ENCODE measurements at places on chromosomes 12 and 14.

GRCh38 chr14:22564463-22564862, 24.6 kb downstream of the DAD1 start:
- no peak for DNase-seq

- no peak for DNase-seq
Measured at GRCh38 chr14:104968153-104968527, 10.0 kb downstream of the AHNAK2 start.

GRCh38 chr12:65209655-65210043, 40.3 kb downstream of the LEMD3 start:
- DNase-seq, result no peak

DNA sequence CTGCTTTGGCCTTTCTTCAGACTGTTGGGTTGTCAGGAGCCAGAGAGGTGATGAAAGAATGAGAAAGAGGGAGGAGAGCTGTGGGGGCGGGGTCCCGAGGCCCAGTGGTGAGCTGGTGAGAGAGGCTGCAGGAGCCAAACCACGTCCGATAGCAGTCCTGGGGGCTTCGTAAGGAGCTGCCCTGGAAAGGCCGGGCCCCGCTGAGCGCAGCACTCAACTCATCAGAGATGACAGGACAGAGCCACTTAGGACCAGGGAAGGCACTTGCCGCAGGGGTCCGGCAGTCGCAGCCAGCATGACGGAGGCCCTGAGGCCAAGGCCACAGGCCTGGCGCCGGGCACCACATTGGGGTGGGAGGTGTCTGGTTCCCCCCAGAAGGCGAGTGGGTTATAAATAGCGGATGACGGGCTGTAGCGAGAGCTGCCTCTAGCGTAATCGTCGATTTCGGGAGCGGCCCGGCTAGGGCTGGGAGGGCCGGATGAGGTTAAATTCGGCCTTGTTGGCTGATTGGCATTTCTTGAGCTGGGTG, 179.0 kb downstream of the TSPAN9 start:
- no peak for DNase-seq

DNA sequence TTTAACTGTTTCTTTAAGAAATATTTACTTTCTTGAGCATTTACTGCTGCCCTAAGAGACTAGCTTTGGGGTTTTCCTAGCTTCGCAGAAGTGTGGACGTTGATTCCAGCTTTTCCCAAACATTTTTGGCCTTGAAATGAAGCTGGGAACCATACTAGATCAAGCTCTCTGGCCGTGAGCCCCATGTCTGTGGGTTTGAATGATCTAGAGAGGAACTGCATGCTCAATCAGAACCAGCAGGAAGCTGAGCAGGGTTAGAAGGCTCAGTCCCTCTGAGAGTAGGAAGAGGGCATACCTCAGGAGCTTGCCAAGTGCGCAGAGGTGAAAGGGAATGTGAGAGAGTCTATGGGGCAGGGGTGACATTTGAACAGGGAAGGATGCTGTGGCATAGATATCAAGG, 292.1 kb downstream of the CACNA1C start:
- no peak for DNase-seq

GRCh38 chr12:9606736-9607372, 862 bp downstream of the KLRB1 start:
- no peak for DNase-seq

DNA sequence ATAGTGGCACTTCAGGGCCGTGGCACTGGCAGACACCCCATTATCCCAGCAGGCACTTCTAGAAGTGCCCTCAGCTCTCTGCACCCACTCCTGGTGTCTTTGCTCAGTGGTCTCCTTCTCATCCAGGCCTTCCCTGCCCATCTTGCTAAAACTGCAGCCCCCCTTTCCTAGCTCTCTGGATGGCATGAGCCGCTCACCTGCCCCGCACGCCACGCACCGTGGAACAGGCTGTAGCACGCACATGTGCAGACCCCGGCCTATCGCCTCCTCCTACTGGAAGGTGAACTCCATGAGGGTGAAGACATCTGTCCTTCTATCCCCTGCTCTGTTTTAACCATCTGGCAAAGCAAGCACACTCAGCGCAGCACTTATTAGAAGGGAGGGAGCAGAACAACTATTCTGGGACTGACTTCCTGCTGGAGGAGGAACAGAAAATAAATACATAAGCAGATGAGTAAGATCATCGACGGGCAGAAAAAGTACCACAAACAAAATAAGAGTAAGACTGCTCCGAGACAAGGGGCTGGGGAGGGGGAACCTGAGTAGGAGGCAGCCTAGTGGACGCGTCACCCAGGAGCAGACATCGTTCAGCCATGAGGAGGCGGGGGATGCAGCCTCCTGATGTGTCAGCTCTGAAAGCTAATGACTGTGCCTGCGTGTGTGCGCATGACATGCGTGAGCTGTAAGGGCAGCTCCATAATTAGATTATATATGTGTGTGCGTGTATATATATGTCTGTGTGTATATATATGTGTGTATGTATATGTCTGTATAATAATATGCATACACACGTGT, 7.8 kb upstream of the FZD10 start:
- DNase-seq, result no peak

DNA sequence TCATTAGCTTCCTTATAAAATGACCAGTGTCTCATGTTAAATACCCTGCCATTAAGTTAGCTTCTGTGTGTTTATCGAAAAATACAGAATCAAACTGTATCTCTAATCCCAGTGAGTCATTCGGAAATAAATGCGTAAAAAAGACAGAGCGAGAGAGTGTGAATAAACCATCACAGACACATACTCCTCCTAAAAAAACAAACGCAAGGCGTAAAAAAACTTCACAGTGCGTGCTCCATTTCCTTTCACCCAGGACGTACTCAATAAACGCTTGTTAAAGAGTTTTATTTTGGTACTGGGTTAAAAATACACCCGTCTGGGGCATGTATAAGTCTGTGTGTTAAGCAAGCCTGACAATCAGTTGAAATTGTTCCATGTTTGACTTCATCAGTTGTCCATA, 58.8 kb upstream of the ISM2 start:
- DNase-seq, result no peak

GRCh38 chr12:14664434-14665023, 31.9 kb downstream of the GUCY2C start:
- DNase-seq, result no peak

All from esophagus squamous epithelium (tissue), 5 donors.